SW 1271 (cell line): ENCODE measurements at places on chromosomes 1 and 21.

DNA sequence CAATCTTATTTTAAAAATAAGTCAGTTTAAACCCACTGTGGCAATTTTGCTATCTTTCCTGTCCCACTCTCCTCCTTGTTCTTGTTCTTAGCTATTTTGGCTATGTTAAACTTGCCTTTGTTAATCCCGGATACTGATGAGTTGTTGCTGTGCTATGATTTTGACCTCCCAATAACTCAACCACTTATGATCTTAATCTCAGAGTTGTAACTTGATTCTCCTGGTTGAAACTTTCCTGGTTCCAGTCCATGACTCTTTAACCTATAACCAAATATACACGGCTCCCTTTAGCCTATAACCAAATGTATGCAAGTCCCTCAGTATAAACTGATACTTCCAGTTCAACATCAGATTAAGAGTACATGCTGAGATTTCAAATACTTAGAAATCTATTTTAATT lies 15.6 kb upstream of the ACADM start:
- no peak for DNase-seq

DNA sequence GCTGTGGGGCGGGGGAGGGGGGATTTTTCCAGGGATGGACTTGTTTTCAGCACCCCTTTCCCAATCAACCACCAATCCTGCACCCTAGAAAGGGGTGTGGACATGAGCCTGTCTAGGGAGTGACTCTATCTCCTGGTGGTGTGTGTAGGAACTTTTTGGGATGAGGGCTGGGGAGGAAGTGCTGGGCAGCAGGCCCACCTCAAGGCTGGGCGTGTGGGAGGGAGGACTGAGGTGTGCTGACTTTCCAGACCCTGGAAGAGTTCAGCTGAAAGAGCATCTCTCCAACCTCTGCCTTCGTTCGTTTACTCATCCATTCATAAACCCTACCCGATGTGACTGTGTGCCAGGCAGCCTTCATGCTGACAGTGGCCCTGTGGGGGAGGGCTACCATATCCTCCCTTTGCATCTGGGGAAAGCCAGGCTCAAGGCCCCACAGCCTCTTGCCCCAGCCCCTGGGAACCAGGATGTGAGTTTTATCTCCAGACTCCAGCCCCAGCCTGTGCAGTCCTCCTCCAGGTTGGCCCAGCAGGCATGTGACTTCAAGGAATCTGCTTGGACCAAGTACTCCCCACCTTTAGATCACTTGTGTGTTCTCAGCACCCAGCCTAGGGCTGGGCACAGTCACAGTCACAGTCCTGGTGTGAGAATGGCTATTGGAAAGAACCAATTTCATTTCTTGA lies 6.7 kb downstream of the KNCN start:
- no peak for DNase-seq

GRCh38 chr1:93483606-93484005 lies 35.7 kb downstream of the FNBP1L start:
- no peak for DNase-seq

DNA sequence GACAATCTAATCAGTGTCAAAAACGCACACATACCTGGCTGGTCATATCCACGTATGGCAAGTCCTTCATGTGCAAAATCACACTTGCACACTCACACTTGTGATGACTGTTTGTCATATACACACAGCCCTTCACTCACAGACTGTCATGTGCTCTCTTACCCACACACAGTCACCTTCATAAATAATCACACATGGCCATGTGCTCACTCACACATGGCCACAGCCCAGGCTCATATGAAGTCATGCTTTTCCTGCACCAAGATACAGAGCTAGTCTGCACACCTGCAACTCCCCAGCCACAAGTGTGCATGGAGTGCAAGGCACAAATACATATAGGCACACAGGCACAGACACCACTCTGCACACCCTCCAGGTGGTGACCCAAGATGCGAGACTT lies 45.4 kb upstream of the FOXO6 start:
- no peak for DNase-seq

DNA sequence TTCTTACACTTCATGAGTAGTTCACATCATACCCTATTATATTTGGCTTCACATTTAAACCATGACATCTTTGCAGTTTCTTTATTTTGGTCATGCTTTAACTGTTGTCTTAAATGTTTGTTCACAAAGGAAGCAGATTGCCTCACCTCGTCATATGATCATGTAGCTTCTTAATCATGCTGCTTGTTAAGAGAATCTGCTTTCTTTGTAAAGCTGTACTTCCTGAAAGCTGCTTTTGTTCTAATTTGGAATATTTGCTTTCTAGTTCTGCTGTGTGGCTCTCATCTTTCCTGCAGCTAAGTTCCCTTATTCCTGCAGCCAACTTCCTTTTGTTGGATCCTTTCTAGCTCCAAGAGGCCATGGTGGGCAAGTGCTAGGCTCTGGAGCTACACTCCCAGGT lies 62.9 kb upstream of the SIM2 start:
- DNase-seq, result no peak

DNA sequence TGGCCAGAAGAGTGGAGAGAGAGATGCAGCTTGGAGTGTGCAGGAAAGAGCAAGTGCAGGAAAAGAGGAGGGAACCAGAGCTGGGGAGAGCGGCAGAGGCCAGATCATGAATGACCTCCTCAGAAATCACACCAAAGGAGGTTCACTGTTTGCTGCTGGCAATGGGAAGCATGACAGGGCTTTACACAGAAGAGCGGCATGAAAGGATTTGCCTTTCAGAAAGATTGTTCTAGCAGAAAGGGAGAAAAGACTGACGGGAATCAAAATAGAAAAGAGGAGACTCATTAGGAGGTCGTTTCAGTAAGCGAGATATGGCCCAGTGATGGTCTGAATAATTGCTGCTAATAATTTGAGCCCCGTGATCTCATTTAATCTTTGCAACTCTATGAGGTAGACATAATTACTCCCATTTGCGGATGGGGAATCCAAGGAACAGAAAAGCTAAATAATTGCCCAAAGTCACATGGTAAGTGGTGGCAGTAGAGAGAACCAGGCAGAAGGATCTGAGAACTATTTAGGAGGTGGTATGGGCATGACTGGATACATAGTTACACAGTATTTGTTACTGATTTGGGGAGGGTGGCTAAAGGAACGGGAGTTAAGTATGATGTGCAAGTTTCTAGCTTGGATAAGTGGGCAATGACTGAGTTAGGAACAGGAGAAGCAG lies 12.5 kb upstream of the HNRNPR start:
- DNase-seq, result no peak

DNA sequence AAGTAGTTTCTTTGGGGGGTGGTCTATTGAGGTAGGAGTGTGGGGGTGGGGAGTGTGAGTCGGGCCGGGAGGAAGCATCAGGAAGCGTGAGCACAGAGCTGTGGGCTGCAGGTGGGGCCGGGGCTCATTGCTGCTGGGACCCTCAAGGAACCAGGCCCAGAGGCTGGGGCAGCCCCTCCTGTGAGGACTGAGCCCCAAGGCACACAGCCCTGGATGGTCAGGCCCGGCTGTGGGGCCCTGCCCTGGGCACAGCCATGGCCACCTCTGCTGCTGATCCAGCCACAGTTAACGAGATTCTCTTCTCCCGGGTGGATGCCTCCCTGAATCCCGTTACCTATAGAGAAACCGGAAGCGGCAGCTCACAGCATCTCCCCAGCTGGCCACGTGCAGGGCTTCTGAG lies 22.9 kb upstream of the SUMO3 start:
- no peak for DNase-seq

DNA sequence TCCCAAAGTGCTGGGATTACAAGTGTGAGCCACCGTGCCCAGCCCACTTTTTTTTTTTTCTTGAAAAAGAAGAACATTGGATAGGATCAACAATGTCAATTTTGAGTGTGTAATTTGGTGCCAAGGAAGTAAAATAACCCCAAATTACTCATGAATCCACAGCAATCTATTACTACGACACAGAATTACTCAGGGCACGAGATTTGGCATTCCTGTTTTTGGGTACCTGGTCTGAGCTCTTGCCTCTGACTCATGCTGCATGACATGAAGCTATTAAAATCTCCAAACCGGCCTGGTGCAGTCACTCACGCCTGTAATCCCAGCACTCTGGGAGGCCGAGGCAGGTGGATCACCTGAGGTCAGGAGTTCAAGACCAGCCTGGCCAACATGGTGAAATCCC lies 10.4 kb downstream of the RNF19B start:
- no peak for DNase-seq

- DNase-seq, result no peak
Measured at GRCh38 chr1:228177721-228178710, 12.4 kb downstream of the IBA57 start.

GRCh38 chr1:168441745-168442144 lies 102.1 kb downstream of the XCL2 start:
- DNase-seq, result no peak
